ENCODE measurements at places on chromosomes 4 and X.
A peak's percentile ranks its signal among the peaks of the same experiment; 100 is the strongest.

DNA sequence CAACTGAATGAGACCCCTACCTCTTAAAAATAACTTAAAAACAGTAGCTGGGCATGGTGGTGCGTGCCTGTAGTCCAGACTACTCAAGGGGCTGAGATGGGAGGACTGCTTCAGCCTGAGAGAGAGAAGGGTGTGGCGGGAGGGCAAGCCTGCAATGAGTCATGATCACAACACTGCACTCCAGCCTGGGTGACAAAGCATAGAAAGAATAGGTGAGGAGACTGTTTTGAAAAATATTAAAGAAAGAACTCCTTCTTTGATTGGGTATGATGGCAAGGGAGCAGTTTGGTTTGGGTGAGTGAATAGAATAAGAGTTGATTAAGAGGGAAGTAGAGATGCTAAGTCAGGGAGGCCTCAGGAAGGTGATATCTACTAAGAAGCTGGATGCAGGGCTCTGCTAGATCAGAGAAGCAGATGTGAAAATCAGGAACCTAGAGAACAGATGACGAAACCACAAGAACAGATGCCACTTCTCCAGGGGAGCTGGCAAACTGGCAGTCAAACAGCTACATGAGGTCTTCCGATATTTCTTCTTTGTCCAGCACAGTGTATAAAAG, 318.6 kb downstream of the OPHN1 start:
- no peak for DNase-seq

GRCh38 chrX:155592331-155592730, 20.4 kb downstream of the TMLHE start:
- no peak for DNase-seq

GRCh38 chr4:112144546-112145325, 518 bp upstream of the FAM241A start:
- DNase-seq, result peak; percentile 5

- no peak for DNase-seq
These were observed 95.5 kb downstream of the CXCL13 start for GRCh38 chr4:77701121-77701520.

- no peak for DNase-seq
These were observed 1239.7 kb downstream of the C4orf33 start for GRCh38 chr4:130335417-130336194.

DNA sequence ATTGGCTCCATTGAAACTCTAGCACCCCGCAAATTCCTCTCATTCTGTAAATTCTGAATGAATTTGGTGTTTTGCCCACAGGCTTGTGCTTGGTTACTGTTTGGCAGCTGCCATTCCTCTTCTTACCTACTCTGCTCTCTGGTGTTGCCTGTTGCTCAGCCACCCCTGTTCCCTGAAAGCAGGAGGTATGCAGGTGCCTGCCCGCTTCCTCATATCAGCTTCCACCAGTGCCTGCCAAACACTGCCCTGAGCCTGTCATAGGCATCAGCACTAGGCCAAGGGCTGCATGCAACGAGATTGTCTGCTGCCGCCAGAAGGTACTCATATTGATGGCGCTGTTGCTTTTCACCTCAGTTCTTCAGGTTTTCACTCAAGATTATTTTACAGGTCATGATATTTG, 978.1 kb downstream of the C4orf33 start:
- no peak for DNase-seq

DNA sequence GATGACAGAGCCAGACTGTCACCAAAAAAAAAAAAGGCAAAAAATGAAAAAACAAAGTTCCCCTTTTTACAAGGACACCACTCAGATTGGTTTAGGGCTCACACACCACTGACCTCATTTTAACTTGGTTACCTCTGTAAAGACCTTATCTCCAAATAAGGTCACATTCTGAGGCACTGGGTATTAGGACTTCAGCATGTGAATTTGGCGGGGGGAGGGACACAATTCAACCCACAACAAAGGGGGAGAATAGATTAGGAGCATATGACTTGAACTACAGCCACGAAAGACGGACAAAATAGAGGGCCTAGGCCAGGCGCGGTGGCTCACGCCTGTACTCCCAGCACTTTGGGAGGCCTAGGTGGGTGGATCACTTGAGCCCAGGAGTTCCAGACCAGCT, 31.0 kb upstream of the ARAF start:
- peak; percentile 41 for DNase-seq

DNA sequence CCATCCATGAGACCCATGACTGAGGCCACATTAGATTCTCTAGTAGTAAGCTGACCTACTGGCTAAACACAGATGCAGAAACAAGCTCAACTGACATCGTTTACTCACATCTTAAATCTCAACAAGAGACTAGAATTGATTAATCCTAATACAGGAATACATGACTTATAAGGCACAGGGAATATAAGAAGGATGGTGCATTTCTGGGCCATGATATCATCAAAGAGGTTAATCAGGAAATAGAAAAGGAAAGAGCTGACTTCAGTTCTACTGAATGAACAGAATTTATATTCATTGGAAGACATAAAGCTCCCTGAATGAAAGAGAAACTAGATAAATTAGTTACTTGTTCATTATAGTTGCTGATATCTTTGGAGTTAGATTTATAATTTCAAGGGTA, 1406.5 kb downstream of the STIM2 start:
- no peak for DNase-seq

DNA sequence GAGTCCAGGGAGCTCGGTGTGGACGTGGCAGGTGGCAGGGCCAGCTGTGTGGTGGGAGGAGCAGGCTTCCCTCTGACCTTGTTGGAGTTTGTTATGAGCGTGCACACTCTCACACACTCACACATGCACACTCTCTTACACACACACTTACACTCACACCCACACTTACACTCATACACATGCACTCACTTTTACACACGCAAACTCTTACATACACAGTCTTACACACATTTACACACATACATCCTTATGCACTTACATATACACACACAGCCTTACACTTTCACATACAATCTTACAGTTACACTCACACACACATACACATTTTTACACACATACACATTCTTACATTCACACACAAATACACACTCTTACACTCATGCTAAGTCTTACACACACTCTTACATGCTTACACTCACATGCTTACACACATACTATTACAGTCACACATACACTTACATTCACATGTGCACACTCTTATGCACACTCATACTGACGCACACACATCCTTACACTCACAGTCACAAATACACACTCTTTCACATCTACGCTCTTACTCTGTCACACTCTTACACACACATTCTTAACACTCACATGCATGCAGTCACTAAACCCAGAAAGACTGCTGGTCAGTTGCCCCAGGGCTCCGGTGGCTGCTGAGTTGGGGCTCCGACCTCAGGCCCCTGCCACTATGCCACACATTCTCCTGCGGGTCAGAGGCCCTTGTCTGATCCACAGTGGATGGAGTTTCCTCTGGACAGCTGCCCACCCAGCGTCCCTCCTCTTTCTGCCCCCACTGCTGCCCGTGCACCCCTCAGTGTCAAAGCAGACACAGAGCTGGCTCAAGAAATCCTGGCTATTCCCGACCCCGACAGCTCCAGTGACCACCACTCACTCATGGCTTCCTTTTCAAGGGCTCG, 95.8 kb downstream of the ADRA2C start:
- DNase-seq, result no peak

DNA sequence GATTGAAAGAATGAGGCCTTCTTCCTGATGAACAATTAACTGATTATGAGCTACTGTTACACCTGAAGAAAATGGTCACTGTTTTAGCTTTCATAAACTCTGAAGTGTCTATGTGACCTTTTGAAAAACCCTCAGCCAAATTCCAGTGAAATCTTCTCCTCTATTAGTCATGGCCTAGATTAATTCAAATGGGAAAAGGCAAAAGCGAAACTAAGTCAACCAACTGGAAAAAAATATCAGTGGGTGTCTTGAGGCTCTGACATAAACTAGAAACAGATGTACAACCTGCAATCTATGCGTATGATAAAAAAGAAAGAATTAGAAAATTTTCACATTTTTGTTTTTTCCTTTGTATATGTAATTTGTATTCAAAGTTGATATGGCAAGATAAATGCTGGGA, 169.4 kb upstream of the BANK1 start:
- no peak for DNase-seq

DNA sequence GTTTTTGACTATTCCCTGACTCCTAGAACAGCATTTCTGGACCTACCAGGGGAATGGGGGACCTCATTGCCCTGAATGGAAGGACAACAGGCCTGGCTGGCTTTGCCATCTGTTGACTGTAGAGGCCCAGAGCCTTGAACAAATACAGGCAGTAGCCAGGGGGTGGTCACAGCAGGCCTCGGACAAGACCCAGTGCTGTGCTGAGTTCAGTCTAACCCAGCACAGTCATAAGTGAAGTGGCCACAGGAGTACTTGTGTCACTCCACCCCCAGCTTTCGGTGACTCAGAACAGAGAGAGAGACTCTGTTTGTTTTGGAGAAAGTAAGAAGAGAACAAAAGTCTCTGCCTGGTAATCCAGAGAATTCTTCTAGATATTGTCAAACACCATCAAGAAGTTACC, 310.0 kb downstream of the PRR32 start:
- no peak for DNase-seq

All from GM06990 (cell line).